ENCODE measurements at places on chromosomes 6 and 20.

- peak; percentile 65 for DNase-seq
Observed at GRCh38 chr20:56411759-56412472, at the start of gene CASS4. Gene CASS4 (plus strand): TSS chr20:56412260. CDS start chr20:56412459, 199 bp downstream.

GRCh38 chr6:47042275-47042791 lies at the start of gene ADGRF1:
Gene ADGRF1 (minus strand): TSS chr6:47042332. CDS start chr6:47029061, 13,271 bp downstream.
- no peak for DNase-seq

DNA sequence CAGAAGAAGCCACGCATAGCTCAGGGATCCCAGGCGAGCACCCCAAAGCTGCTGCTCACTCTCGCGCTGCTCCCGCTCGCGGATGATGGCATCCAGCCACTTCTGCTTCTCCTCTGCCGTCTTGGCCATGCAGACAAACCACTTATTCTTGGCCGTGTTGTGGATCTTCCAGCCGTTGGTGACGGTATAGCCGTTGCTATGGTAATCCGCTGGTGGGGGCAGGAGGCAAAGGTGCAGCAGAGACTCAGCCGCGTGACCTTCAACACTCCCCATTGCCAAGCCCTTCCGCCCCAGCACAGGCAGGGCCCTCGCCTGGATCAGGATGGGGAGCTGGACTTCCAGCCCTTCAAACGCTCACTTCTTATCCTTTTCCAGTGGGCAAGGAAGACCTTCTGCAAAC lies 136.9 kb downstream of the PREX1 start:
- DNase-seq = no peak

- DNase-seq = no peak
Observed at GRCh38 chr6:155399062-155399744, 56.4 kb downstream of the NOX3 start.

- no peak for DNase-seq
Observed at GRCh38 chr20:34525709-34526416, 9.6 kb downstream of the DYNLRB1 start.

GRCh38 chr20:37902504-37903313 lies at the start of gene VSTM2L:
Gene VSTM2L (plus strand): TSS chr20:37903127. CDS start chr20:37903351, 224 bp downstream.
- no peak for DNase-seq

DNA sequence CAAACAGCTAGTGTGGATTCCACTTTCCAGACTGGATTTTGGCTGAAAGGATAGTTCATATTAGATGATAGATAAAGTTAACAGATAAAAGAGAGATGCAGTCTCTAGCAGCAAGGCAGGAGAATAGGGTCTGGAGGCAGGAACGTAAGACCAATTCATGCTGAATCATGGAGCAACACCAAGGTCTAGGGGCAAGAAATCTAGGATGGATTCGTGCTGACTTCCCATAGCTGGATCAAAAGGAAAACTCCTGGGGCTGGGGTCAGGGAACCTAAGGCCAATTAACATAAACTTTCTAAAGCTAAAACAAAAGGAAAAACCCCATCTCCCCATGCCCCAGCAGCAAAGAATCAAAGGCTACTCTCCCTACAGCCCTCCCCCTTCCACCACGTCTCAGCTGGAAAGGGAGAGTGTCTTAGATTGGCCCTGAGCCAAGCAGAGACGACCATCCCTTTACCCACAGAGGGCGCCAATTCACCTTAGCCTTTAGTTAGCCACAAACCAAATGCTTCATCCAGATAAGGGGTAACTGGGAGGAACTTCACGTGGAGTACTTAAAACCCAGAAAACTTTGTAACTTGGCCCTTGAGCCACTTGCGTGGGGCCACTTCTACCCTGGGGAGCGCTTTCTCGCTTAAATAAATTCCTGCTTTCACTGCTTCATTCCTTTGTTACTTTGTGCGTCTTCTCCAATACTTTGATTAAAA lies 7.6 kb downstream of the TREM1 start:
- DNase-seq = peak; percentile 73

- DNase-seq = no peak
Observed at GRCh38 chr6:105907301-105907700, 178.8 kb upstream of the PRDM1 start.

- no peak for DNase-seq
Observed at GRCh38 chr6:21845439-21846140, 252.0 kb downstream of the SOX4 start.

GRCh38 chr20:2729791-2730190 lies 37.2 kb downstream of the EBF4 start:
- DNase-seq = no peak

DNA sequence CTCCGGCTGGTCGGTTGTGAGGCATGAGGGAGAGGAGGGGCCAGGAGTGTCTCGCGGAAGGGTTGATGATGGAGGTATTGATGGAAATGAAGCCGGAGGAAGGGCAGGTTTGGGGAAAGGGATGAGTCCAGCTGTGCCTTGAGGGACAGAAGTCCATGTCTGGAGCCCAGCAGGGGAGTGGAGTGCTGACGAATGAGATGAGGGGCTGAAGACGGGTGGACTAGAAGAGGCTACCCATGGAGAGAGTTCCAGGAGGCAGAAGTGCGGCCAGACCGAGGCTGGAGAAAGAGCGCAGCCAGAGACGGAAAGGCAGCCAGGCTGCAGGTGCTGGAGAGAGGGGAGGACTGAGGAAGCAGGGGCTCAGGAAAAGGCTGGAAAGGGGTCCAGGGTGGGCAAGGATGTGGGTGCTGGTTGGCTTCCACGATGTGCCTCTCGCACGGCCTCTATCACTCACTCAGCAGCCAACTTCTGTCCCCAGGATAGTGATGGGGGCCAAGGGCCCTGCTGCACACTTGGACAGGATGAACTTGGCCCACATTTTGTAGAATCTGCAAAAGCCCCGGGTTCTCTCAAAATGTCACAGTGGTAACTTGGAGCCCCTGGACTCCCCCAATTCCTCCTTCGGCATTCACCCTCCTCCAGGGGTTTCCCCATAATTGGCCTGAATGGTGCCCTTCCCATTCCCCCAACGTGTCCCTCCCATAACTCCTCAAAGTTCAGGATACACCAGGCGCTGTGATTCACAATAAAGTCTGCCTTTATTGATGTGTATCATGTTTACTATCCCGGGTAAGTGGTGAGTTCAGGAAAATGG lies 627 bp upstream of the EIF6 start:
- DNase-seq = no peak

- no peak for DNase-seq
Observed at GRCh38 chr6:29487131-29487530, 625 bp downstream of the MAS1L start.

- DNase-seq = peak; percentile 54
Observed at GRCh38 chr20:1357921-1358671, 29.2 kb upstream of the SDCBP2 start.

DNA sequence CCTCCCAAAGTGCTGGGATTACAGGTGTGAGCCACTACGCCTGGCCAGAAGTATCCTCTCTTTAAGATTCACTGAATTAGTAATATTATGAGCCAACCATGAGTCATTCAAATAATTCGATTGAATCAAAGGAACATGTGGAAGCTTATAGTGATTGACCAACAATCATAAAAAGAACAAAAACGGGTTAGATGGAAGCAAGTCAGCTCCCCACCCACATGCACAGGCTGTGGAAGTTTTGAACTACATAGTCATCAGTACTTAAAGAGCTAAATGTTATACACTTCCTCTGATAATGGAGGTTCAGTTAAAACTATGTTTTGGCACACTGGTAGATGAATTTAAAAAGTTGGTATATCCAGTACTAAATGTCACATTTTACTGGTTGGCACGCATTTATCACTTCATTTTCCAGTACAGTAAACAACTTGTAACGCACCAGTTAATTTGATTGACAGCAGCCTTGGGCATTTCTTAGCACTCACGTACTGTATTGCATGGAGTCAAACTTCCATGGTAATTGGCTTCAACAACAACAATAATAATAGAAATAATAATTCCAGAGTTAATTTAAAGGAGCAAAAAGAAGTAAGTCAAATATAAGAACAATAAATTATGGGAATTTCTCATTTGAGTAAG lies 1107.3 kb upstream of the MAP3K7 start:
- no peak for DNase-seq

GRCh38 chr6:1379788-1380147 lies 9.6 kb upstream of the FOXF2 start:
- no peak for DNase-seq

DNA sequence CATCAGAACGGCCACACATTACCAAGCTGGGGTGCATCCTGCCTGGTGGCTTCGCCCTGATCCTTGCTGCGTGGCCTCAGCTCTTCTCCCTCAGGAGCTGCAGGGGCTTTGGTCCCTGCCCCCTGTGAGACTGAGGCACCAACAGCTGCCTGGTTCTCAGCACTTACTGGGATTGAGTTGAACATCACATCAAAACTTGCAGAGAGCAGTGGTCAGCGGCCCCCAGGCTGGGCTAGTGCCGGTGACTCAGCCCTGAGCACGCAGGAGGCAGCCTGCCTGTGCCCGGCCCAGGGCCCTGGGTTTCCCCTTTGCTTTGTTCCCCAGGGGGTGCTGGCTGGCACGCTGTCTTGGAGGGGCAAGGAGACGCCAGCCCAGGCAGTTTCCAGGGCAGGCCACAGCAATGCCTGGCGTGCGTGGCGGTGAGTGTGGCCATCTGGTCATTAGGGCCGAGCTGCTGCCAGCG lies 63.3 kb downstream of the DLL1 start:
- no peak for DNase-seq

DNA sequence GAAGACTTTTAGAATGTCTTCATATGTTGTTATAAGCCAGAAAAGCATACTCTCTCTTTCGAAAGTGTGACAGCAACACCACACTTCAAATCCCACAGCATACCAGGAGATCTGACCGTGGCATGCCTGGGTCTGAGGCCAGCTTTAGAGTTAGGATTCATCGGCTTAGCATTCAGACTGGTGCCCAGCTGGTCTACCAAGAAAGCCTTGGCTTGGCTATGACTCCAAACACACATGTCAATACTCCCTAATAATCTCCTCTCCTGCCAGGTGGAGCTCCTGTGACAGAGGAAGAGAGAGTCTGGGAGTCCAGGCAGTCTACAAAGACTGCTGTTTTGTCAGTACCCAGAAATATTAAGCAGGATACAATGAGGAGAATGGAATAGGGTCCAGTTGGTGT lies 77.1 kb upstream of the MAN1A1 start:
- DNase-seq = no peak

DNA sequence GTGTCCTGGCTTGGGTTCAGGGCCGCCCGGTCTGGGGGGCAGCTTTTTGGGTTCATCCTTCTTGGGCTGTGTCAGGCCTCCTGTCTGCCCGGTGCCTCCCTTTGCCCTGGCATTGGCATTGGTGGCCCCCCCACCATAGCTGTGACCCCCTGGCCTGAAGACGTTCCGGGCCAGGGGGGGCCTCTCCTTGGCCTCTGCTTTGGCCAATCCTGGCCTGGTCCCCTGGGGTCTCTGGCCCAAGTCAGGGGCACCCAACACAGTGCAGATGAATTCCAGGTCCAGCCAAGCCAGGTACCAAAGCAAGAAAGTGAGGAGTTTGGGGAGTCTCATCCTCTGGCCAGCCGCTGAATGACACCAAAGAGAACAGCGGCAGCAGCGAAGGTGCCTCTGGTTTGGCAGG lies 429 bp downstream of the GDF5 start:
- DNase-seq = no peak

DNA sequence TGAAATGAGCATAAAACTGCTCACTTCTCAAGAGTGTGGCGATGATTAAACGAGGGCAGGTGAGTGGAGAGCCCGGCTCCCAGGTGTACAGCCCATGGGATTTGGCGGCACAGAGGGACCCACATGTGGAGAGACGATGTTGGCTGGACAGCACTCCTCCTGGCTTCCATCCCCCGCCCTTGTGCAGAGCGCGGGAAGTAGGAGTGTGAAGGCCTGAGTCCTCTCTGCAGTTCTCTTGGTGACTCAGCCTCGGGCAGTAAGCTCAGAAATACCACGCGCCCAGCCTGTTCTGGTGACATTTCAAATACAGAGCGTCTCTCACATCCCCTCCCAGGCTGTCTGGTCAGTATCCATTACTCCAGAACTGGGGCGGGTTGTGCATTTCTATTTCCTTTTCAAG lies 94.2 kb upstream of the SRSF6 start:
- no peak for DNase-seq

DNA sequence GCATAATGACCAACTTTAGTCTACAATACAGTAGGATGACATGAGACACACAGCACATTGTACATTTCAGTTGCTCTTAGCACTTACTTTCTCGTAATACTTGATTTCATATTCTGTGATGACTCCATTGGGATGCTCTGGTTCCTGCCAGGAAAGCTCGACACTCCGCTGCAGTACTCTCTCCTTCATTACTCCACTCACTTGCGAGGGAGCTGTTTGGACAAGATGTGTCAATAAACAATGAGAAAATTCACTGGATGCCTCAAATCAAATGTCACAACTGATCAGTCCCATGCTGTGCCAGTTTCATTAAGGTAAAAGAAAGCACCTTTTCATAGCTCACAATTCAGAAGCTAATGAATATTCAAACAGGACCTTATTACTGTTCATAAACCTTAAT lies 147.1 kb downstream of the EPHA7 start:
- DNase-seq = no peak

DNA sequence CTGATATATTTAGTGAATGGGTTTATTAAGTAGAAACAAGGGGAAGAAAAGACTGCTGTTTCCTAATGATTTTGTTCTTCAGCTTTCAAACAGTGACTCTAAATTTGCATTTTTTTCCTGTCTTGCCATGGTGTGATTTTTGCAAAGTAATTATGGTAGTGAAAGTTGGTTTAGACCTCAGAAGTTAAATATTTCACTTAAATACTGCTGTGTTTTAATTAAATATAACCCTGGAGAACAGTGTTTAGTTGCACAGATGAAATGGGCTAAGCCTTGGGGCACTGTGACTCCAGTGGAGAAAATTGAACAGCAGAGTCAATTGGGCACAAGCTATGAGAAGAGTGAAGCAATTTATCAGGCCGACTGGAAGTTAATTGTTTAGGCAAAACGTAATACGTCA lies 111.1 kb upstream of the MCHR2 start:
- DNase-seq = no peak

DNA sequence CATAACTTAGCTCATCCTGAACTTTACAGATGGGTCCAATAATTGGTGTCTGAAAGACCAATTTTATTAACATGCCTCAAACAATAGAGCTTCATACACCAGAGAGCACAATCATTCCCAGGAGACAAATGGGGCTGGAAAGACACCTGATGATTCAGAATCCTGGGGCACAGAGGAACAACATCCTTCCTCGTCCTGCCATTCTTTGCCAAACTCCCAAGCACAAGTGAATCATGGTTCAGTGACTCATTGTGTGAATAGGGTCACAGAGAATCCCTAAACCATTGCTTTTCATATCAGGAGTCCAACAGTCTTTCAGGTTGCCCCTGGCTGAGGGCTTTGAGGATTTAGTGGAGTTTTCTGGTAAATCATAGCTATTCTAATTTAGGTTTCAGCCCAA lies 266.4 kb upstream of the BMP2 start:
- no peak for DNase-seq

DNA sequence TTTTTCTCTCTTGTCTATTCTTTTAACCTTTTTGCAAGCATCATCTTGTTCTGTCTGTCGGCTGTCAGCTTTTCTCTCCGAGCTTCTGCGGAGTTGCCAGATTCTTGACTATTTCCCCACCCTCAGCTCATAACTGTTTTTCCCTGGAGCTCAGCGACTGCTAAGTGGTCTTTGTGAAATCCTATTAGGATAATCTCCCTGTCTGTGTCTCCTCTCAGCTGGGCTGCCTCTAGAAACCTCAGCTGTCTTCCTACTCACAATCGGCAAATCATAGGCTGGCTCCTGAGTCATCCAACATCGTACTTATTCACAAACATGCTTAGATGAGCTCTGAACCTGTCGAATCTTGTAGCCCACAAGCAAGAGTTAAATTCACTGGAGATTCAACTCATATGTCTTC lies 332.3 kb downstream of the PTPRT start:
- DNase-seq = no peak

- no peak for DNase-seq
Observed at GRCh38 chr6:97174471-97174870, 108.5 kb downstream of the MMS22L start.

GRCh38 chr6:25473447-25473846 lies 178.6 kb upstream of the SCGN start:
- DNase-seq = no peak

GRCh38 chr6:4957521-4958231 lies 46.2 kb downstream of the RPP40 start:
- no peak for DNase-seq
